ENCODE measurements at places on chromosomes 1 and 21.
A peak's percentile ranks its signal among the peaks of the same experiment; 100 is the strongest.

GRCh38 chr1:57082711-57083439 lies 117.1 kb upstream of the C8B start:
- no peak for DNase-seq

DNA sequence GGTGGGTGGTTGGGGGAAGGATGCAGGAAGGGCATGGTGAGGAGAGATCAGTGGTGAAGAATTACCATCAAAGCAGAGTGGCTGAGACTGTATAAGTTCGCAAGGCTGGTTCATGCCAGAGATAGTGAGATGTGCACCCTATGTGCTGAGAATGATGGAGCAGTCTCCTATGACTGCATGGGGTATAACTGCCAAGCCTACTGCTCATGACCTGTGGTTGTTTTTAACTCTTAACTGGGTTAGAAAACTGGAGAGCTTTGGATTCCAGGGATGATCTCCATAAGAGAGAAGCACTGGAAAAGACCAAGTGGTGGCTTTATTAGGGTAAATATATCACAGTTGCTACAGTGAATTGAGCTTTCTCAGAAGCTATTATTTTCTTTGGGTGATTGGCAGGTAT lies 16.2 kb downstream of the WNT2B start:
- no peak for DNase-seq

GRCh38 chr1:230104395-230105244 lies 37.6 kb downstream of the GALNT2 start:
- peak; percentile 99 for DNase-seq

- peak; percentile 95 for DNase-seq
Observed at GRCh38 chr1:172917972-172918371, 132.8 kb downstream of the TNFSF18 start.

DNA sequence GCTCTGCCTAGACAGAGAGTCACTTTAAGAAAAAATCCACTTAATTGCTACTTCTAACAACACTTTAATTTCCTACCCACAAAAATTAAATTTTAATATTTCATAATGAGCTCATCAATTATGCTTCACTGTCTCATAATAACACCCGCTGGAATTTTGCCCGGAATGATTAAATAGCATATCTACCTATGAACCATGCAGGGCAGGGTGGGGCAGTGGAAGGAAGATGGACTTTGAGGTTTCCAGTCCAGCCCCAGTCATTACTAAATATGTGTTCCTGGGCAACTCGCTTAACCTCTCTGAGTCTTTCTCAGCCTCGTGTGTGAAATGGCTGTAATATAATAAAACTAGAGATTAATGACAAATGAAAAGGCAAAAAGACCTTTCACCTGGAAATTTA lies 32.8 kb upstream of the SLC45A1 start:
- peak; percentile 36 for DNase-seq

DNA sequence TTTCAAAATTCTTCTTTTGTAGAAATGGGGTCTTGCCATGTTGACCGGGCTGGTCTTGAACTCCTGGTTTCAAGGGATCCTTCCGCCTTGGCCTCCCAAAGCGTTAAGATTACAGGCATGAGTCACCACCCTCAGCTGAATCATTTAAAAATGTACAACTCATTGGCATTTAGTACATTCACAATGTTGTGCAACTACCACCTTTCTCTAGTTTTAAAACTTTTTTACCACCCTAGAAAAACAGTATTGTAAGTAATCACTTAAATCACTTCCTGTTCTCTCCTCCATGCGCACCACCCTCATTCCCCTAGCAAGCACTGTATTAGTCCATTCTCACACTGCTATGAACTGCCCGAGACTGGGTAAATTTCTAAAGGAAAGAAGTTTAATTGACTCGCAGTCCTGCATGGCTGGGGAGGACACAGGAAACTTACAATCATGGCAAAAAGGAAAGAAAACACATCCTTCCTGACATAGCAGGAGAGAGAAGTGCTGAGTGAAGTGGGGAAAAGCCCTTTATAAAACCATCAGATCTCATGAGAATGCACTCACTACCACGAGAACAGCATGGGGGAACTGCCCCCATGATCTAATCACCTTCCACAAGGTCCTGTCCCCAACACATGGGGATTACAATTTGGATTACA lies 14.4 kb upstream of the THEM5 start:
- peak; percentile 89 for DNase-seq
